ENCODE measurements at places on chromosomes 6 and 20.

- peak; percentile 77 for DNase-seq
Measured at GRCh38 chr20:41232973-41233926, 84.3 kb downstream of the ZHX3 start.

DNA sequence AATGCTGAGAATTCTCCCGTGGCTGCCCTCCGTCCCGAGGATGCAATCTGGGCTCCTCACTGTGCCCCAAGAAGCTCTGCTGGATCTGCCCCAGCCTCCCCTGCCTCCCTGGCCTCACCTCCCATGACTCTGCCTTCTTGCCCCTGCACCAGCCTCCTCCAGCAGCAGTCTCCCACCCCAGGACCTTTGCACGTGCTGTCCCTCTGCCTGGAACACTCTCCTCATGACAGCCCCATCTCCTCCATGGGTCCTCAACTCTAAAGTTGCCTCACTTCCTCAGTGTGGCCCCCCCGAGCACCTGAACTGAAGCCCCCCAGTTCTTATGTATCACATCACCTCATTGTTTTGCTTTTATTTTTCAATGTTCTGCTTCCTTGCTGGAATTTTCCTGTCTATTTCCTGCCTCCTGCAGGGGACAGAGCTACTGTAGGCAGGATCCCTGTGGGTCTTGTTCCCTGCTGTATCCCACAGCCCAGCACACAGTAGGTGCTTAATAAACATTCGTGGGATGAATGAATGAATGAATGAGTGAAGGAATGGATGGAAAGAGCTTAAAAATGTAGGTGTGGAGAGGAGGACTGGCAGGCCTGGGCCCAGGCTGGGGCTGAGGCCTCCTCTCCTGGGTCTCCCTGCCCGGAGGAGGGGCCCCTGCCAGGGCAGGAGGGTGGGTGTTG is 42.2 kb downstream of the CEBPB start:
- no peak for DNase-seq

- DNase-seq, result no peak
Measured at GRCh38 chr6:41413250-41413649, 77.8 kb downstream of the NCR2 start.

DNA sequence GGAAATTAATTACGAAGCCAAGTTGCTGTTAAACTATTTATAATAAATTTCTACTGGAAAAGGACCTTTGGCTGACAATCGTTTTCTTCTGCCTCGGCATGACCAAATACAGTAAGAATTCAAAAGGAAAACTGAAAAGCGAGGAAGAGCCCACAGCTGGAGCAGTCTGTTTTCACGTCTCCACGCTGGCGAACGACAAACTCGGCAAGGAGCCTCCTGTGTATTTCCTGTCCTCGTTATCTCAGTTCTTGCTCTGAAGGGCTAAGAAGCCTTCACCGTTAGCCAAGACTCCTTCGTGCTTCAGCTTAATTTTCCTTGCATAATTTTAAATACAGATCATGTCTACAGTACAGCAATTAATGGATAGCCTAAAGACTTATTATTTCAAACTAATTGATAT is 214.3 kb upstream of the PLCB4 start:
- no peak for DNase-seq

DNA sequence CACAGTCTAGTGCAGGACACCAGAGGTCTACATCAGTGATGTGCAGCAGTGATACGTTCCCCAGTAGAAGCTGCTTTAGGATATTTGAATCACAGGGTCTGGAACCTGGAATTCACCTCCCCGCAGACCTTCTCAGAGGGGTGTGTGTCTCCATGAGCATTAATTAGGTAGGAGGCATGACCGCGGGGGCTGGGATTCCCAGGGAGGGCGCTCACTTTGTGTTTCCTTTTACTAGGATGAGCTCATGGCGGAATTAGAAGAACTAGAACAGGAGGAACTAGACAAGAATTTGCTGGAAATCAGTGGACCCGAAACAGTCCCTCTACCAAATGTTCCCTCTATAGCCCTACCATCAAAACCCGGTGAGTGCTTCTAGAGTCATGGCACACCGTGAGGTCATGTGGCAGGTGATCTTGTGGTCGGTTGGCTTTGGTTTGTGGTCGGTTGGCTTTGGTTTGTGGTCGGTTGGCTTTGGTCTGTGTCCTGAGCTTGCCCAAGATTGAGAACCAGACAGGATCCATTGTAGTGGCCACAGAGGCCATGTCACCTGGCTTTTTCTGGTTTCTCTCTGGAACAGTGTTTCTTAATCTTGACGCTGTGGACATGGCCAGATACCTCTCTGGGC is 40.8 kb downstream of the CHMP4B start:
- DNase-seq, result no peak

GRCh38 chr20:49937027-49937929 is 1.1 kb downstream of the RNF114 start:
- DNase-seq, result no peak

DNA sequence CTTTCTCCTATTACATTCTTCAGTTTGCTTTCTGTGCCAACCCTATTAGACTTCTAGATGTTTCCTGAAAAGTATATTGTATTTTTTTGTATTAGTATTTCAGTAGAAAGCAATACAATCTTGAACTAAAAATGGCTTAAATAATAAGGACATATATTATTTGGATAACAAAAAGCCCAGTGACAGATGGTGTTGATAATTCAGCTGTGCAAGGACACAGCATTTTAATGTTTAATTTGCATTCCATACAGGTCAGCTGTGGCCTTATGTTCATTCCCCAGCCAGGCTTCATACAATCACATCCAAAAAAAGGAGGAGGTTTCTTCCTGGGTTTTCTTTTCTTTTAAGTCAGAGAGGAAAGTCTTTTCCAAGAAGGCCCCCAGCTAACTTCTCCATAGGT is 236.9 kb downstream of the CD109 start:
- DNase-seq, result no peak

GRCh38 chr6:116564921-116565872 is 6.1 kb upstream of the RWDD1 start:
- no peak for DNase-seq

DNA sequence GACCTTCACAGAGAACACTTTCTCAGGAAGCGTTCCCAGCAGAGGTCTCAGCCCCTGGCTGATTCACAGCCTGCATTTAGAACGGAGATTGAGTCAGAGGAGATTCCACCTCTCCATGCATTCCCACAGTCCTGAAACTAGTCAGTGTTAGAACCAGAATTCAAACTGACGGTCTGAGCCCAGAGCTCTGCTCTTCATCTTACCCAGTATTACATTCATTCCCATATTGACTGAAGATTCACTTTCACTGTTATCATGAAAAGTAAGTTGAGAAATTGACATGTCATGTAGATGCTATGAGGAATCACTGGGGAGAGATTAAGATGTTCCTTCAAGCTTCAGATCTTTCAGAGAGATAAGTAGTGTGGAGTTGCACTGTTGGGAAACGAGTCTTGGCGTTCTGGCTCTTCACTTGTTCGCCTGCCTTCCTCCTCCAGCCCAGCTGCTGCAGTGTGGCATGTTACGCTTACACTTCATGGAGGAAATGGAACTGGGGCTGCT is 28.3 kb downstream of the MAS1 start:
- no peak for DNase-seq

DNA sequence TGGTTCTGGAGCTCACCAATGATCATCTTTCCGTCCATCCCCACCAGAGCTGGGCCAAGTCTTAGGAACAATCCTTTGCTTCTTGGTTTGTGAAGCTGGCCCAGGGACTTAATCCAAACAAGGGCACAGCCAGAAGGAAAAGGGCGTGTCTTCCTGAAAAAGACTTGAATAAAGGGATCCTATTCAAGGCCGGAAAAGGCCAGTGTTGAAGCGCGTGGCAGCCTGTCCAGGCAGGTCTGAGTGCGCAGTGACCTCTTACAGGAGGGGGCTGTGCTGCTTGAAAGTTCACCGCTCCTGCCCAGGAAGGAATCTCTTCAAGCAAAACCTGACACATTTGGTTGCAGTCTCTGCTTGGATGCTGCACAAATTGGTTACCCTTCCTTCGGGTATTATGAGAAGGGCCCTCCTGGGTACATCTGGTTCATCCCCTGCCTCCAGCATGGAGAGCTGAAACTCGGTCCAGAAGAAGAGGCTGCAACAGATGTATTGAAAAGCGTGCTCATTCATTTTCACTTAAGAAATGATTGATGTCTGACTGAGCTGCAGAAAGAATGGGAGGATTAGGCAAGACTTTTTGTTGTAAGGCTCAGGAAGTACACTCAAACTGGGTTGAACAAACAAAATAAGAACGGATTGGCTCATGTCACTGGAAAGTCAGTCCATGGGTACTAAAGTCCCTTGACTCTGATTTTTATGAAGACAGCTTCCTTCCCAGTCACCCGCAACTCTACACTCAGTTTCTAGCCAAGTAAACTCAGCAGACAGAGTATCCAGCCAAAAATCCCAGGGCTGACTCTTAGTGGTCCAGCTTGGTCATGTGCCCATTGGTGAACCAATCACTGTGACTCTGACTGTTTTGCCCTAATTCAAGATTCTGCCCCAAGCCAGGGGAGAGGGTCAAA is 136.3 kb downstream of the TFAP2C start:
- DNase-seq, result no peak

GRCh38 chr6:68778356-68779020 is 143.4 kb downstream of the ADGRB3 start:
- no peak for DNase-seq

DNA sequence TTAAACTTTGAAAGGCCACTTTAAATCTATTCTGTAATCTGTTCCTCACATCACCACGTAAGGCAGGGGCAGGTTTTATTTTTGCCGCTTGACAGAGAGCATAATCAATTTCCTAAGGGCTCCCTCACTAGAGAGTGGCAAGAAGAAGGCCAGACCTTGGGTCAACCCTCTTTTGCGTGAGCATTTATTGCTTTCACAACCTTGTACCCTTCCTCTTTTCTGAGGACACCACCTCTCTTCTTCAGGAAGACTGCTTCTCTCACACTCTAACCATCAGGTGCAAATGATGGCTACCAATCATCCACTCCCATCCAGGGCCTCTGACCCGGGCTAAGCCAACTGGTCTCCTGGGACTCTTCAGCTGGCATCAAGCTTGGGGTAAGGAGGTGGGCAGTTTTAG is 25.2 kb upstream of the QKI start:
- no peak for DNase-seq

DNA sequence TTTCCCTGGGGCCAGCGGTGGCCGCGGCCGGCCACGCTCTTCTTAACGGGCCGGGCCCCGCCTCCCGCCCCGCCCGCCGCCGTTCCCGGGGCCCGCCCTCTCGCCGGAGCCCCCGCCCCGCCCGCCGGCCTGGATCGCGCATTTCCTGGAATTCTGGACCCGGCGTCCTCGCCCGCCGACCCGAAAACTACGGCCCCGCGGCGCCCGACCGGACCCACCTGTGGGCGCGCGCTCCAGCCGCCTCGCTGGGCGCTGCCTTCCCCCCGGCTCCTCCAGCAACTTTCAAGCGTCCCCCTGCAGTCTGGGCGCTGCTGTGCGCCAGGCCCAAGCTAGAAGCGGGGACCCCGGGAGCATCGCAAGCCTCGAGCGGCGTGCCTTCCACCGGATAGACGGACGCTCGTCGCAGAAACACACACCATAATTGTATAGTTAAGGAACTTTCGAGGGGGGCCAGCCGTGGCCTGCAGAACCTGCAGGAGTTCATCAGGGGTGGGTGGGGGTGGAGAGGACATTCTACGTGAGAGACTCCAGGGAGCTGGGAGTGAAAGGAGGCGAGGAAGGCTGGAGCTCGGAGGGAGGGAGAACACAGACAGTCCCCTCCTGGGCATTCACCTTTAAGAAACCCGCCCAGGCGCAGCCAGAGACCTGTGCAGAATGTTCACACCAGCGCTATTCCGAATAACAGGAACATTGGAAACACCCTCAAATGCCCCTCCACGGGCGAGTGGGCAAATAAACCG is at the start of gene ADA:
Gene ADA (minus strand): TSS at position 16 of the 740 bp plus-strand sequence. CDS start 92 bp downstream, outside the sequence.
- no peak for DNase-seq

GRCh38 chr6:99349171-99350141 is at the start of gene FAXC:
FAXC (minus strand) TSS chr6:99349674; CDS start chr6:99349372, 302 bp downstream.
- no peak for DNase-seq

DNA sequence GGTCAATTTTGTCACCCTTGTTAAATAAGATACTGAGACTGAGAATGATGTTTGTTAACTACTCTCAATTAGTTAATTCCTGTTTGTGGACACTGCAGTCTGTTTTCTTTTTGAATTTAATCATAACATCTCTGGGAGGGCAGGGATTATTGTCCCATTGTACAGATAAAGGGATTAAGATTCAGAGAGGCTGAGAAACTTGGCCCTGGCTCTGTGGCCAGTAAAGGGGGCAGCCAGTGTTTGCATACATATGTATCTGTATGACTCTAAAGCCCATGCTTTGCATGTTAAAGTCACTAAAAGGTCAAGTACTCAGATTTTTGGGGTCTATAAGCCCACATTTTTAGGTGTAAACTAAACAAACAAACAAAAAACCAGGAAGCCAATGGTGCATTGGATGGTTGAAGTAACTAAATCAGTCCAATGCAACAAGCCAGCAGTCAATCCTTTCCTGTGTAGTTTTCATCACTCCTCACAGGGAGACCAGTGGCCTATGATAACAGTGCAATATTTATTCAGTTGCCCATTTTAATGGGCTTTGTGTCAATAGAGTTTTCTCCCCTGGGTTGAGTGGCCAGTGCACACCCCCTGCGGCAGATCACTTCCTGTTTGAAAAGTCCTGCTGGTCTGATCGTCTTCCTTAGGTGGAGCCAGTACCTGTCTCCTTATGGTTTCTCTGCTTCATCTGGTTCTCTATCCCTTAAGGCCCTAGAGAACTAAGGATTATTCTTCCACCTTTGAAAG is 106.7 kb downstream of the SLX4IP start:
- DNase-seq, result no peak

DNA sequence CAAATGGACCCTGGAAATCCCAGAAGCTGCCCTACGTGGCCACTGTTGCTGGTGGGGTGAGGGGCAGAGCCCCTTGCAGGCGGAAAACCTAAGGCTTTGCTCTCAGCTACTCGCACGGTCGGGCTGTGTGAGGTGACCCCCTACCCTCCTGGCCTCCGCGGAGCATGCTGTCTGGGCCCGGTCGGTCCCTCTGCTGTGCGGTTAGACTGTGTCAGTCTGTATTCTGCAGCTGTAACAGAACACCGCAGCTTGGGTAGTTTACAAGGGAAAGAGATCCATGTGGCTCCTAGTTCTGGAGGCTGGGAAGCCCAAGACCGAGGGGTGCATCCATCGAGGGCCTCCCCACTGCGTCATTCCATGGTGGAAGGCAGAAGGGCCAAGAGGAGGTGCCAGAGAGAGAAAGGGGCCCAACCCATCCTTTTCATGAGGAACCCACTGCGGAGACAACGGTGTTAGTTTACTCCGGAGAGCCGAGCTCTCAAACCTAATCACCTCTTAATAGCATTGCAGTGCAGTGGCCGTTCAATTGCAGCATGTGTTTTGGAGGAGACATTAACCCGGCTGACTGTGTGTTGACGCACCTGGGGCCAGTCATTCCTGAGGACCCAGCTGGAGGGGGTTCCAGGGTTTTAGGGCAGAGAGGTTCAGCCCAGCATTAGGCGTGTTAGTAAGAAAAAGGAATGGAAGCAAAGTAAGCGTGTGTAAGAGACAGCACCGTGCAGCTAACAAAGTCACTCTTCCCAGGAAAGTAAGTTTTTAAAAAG is 18.3 kb downstream of the COL9A3 start:
- no peak for DNase-seq

Data from AG04449 (cell line).